ENCODE measurements at places on chromosomes 11 and 22.

DNA sequence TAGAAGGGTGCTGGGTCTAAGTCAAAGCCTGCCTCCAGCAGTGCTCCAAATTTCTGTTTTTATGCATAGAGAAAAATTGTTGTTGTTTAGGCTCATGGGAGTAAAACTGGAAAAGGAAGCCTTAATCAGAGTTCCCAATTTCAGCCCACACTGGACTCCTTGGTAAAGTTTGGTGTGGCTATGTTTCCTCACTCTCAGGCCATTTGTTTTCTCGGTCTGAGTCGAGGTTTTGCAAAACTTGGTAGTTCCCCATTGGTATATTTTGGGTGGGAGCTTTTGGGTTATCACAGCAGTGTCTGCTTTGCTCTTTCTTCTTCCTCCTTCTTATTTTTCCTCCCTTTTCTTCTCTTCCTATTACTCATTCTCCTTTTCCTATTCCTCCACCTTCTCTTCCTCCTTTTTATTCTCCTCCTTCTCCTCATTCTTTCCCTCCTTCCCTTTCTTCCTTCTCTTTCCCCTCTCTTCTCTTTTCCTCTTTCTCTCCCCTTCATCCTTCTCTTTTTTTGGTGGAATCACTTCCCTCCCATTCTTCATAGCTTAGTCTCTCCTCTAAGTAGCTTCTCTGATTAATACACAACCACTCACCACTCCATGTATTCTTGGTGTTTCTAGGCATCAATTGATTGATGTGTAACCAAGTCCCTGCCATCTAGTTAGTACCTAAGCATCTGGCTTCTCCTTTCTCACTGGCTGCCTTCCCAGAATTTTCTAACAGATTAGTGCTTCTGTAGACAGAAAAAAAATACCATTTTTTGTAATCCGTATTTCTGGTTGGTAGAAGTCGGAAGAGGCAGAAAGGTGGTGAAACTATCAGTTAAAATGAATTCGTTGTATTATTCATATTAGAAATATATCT is 10.1 kb downstream of the SLC5A1 start:
- DNase-seq, result no peak

- peak; percentile 48 for DNase-seq
These were observed 977 bp upstream of the PGGHG start for GRCh38 chr11:287821-288477.

- DNase-seq, result no peak
These were observed 43.4 kb upstream of the COMT start for GRCh38 chr22:19898145-19898544.

- no peak for DNase-seq
These were observed 218.8 kb downstream of the HIPK3 start for GRCh38 chr11:33475993-33476392.

DNA sequence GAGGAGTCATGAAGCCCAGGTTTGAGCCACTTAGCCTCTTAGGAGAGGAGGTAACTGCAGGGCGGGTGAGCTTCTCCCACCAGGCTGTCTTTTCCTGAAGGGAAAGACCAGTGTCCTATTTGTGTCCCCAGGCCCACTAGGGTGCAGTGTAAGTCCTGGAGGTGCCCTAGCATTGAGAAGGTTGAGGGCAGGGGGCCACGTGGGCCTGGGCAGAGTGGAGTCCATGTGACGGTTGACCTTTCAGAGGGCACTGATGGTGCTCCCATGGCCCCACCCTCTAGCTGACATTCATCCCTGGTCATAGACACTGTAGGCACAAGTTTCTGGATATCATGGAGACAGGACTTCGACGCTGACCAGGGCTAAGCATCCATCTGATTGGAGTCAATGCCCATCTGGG is 44.1 kb upstream of the TP53I11 start:
- no peak for DNase-seq

DNA sequence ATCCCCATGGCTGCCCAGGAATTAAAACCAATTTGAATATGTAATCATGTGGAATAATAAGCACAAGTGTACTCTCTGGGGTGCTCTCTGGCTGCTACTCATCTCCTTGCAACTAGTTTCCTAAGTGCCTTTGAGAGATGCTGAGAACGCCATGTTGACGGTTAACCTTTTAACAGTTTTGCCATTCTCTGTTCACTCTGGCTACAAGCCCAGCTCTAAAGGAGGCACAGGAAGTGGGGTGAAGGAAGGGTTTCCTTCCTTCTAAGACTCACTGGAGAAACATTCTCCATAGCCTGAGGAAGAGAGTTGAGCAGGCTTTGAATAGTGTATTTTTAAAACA is 122.0 kb upstream of the ZC3H12C start:
- DNase-seq, result no peak

DNA sequence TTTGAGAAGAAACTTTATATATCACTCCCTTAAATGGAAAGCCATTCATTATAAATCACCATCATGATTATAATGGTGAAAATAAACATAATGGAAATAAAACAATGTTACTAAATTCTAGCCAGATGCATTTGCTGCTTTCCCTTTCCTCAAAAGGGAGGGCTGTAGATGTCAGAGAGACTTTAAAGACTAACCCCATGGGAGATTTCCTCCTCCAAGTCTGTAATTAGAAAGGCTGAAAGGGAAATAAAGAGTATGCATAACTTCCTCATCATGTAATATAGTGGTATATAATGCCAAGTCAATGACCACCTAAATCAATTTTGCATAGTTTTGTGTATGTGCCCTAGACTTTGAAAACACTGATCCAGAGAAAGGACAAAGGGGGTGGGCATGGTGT is 6.4 kb downstream of the CD6 start:
- DNase-seq, result no peak
